ENCODE measurements at places on chromosomes 2 and 18.

- DNase-seq, result no peak
Measured at GRCh38 chr2:182066400-182067087, 80.9 kb downstream of the PPP1R1C start.

DNA sequence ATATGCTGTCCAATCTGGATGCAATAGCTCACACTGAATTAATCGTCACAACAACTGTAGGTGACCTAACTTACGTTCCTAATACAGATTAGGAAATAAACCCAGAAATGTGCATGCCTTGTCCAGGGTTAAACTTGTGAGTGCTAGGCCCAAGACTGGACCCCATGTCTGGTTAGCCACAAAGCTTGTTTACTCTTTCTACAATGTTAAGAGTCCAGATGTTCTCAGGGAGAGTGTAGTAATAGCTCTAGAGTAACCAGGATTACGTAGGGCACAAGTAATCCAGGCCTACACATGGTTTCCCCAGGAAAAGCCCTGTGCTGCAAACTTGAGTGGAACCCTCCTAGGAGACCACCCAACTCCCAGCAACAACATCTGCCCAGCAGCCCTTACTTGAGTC lies 26.2 kb downstream of the TRIB2 start:
- DNase-seq, result no peak

GRCh38 chr2:181656450-181657291 lies at the start of gene CERKL:
CERKL (minus strand) TSS chr2:181657105; CDS start chr2:181657006, 99 bp downstream.
- DNase-seq, result no peak

- DNase-seq, result no peak
Measured at GRCh38 chr2:214578442-214578841, 167.6 kb downstream of the VWC2L start.

DNA sequence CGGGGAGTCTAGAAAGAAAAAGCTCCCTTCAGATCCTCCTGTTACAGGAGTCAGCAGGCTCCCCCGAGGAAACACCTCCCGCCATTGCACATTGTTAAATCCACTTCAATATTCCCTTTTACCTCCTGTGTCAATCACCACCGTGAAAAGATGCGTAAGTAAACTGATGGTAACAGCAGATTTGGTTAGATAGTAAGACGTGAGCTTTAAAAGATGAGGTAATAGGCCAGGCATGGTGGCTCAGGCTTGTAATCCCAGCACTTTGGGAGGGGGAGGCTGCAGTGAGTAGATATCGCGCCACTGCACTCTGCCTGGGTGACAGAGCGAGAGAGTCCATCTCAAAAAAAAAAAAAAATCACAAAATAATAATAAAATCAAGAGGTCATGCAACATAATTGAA lies 15.2 kb upstream of the NCL start:
- DNase-seq, result no peak

GRCh38 chr2:223800908-223801307 lies 36.5 kb downstream of the AP1S3 start:
- no peak for DNase-seq

DNA sequence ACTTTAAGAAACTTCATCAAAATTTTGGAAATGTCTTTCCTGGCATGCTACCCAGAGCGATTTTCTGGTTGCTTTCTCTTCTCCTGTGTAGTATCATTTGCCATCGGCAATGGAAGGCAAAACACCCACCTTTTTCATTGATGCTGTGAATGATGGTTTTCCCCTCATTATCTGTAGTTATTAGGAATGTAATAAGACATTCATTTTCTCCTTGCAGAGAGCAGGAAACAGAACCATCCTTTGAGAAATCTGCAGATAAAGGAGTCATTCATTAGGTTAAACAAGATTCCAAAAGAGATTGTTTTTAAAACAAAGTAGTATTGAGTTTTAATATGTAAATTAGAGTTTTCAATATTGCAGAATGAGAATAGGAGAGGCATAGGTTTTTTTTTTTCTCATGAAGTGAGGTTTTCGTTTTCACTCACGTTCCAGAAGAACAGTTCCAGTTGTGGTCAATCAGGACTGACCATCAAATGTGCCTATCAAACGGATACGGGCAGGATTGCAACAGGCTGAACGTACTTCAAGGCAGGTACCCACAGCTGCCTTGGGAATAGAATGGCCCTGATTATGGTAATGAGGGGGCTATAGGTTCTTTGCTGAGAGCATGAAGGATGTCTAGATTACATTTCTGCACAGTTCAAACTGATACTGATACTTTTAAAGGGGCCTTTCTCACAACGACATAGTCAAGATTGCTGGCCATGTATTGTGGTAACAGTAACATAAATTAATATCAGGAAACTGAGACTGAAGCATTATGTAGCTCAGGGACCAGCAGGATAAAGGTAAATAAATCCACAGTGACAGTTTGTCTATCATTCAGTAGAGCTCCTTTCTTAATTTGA lies 49.8 kb upstream of the PLA2R1 start:
- DNase-seq, result no peak

Data from stimulated activated CD4-positive, alpha-beta T cell treated with anti-CD3 and anti-CD28 coated beads, Interleukin-12 subunit alpha, Interleukin-12 subunit beta, amount 100 ng/mL, for 24 hours (primary cell).